Neural crest cell (in vitro differentiated cells): ENCODE measurements at places on chromosomes 6 and 20. TPM values are rescaled to one million over a fixed set of nuclear protein-coding genes. Genes with fewer than 3 reads are reported as not detected.
A peak's percentile ranks its signal among the peaks of the same experiment; 100 is the strongest.

DNA sequence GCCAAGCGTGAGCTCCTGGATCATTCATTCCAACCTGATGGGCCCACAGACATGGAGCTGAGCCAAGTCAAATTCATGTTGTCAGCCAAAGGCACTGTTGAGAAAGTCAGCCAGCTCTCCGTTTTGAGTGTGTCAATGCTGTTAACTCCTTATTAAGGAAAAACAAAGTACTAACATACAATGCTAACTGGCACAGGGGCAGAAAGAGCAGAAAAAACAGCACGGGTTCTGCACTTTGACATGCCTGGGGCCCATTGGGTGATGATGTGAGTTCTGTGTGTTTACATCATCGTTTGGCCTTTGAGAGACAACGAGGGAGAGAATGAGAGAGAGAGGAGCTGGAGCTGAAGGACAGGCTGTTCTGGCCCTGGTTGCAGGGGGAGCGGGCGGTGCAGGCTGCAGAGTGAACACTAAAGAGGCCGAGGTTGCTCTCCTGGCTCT, 85.9 kb downstream of the SMOC2 start:
- H3K4me3 ChIP-seq, result no peak overlapping the region
- H3K27ac ChIP-seq, result no peak overlapping the region
- H3K4me1 ChIP-seq, result peaks cover 4% of the 10 kb centered on the region
- DNase-seq, result no peak

DNMT3B gene
- total RNA-seq, result 57.3 and 58.0 TPM in 2 replicates

TRAM2 gene
- 20.2 and 20.4 TPM in 2 replicates for total RNA-seq

DNA sequence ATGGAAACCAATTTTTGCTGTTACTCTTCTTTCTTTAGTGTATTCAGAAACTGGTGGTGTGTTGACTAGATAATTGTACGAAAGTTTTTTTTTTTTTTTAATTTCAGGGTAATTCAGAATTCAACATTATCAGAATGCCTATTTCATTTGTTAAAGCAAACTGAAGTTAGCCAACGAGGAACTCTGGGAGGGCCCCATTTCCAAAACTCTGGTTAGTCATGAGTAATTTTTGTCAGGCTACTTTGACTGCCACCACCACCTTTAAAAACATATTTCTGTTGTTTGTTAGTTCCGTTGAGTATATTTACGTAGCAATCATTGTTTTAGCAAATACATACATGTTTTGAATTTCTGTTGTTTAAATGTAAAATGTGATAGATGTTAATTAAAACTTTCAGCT, 763 bp downstream of the ZKSCAN8 start:
- H3K4me3 ChIP-seq, result peak overlapping the region; percentile 99
- H3K4me1 ChIP-seq, result peaks cover 36% of the 10 kb centered on the region
- H3K36me3 ChIP-seq, result peaks cover 15% of the 10 kb centered on the region
- DNase-seq, result no peak
- peak overlapping the region; percentile 98 for H3K27ac ChIP-seq

LTB gene
- not detected in 2 replicates for total RNA-seq

PGC gene
- not detected in 2 replicates for total RNA-seq

GRCh38 chr6:81987293-81987692, 234.8 kb upstream of the TENT5A start:
- H3K4me3 ChIP-seq, result no peak overlapping the region
- no peak overlapping the region for H3K27ac ChIP-seq
- no peaks in the 10 kb centered on the region for H3K4me1 ChIP-seq
- H3K27me3 ChIP-seq, result no peaks in the 10 kb centered on the region
- no peak for DNase-seq

VGLL2 gene
- total RNA-seq, result 0.16 and 0.25 TPM in 2 replicates

C6orf132 gene
- 0.14 and 0.26 TPM in 2 replicates for total RNA-seq

DNA sequence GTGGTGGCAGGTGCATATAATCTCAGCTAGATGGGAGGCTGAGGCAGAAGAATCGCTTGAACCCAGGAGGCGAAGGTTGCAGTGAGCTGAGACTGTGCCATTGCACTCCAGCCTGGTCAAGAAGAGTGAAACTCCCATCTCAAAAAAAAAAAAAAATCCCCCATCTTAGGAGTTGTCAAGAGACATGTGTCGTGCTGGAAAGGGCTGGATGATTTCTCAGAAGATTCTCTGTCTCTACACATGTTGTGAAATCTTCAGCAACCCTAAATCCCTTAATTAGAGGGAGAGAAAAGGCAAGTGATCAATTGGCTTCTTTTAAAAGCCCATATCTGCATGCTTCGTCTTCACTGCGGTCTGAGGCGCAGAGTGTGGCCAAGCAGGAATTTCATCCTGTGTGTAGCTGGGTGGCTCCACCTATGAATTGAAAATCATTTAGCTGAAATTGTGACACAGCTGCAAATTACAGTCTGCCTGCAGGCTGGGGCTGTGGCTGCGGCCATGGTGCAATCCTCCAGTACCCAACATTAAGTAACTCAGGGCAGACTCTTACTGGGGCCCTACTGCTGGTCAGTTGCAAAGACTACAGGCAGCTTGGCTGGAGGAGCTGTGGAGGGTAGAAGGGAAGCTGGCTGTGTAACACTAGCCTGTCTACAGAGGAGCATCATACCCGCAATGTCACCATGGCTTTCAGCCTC, 3.2 kb upstream of the TGM3 start:
- no peak for DNase-seq
- no peaks in the 10 kb centered on the region for H3K27me3 ChIP-seq
- H3K4me1 ChIP-seq, result peaks cover 24% of the 10 kb centered on the region
- H3K4me3 ChIP-seq, result no peak overlapping the region
- H3K27ac ChIP-seq, result no peak overlapping the region
- H3K36me3 ChIP-seq, result no peaks in the 10 kb centered on the region

DNA sequence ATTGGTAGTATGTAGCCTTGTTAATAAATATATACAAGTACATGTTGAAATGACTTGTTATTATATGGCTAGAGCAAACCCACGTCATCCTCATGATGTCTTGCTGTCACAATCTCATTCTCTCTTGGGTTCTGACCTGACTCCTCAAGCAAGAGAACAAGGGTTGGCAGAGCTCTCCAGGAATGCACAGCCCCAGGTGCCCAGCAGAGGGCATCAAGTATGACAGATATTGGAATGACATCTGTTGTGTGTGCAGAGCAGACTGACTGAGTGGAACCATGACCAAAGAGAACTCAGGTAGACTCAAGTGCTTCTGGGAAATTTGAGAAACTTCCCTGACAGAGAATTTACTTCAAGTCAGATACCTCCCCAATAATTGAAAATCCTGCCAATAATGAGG, 90.6 kb downstream of the PAX1 start:
- H3K4me1 ChIP-seq, result no peaks in the 10 kb centered on the region
- H3K27me3 ChIP-seq, result peaks cover 42% of the 10 kb centered on the region
- no peak overlapping the region for H3K4me3 ChIP-seq
- H3K36me3 ChIP-seq, result no peaks in the 10 kb centered on the region
